Coronary artery (tissue), 2 donors: ENCODE measurements at places on chromosomes 2 and 18.
A peak's percentile ranks its signal among the peaks of the same experiment; 100 is the strongest.

DNA sequence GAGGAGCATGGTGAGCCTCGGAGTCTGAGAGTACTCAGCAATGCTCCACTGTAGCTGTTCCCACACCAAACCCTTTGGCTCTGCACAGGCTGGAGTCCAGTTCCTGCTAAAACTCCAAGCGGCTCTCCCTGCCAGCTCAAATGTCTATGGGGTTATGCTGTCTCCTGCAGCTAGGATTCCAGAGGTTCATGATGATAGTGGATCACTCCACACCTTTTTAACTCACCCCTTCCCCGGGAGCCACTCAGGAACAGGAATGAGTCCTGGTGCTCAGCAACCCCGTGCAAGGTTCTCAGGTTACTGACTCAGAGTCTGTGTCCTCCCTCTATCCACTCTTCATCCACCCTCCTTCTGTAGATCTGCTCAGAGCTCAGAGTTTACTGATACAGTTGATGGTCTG is 410.0 kb downstream of the CDH19 start:
- no peak for DNase-seq

- no peak for DNase-seq
These were observed 302.8 kb downstream of the NCKAP5 start for GRCh38 chr2:133265432-133265949.

DNA sequence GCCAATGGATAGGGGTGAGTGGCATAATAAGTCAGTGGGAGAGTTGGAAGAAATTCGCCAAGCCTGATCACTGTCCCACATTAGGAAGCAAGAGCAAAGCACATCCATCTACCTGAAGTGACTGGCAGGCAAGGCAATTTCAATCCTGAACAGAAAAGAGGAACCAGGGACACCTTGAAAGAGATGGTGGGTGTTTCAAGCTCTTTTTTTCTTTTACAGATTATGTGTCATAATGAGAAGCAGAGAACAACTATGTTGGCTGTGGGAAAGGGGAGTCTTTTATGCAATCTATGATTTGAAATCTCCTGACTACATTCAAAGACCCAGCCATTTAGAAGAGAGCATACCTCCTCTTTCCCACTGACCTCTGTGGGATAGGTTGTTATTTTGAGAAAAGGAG is 63.5 kb downstream of the TGIF1 start:
- no peak for DNase-seq

GRCh38 chr2:27408601-27409320 is 630 bp downstream of the PPM1G start:
- no peak for DNase-seq

DNA sequence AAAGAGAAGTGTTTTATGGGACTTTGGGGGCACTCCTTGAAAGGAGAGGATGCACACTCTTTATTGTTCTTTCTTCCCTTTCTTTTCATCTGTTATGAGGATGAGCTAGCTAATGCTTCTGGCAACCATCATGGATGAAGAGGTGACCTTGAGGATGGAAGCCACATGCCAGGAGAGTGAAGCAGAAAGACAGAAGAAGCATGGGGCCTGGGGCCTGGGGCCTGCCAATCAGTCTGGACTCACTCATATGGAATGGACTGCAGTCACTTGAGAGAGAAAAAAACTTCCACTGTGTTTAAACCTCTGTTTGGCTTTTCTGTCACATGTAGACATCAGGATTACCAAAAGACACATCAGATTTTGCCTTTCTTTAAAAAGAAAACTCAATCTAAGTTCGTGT is 35.8 kb upstream of the ZFP36L2 start:
- DNase-seq, result no peak

DNA sequence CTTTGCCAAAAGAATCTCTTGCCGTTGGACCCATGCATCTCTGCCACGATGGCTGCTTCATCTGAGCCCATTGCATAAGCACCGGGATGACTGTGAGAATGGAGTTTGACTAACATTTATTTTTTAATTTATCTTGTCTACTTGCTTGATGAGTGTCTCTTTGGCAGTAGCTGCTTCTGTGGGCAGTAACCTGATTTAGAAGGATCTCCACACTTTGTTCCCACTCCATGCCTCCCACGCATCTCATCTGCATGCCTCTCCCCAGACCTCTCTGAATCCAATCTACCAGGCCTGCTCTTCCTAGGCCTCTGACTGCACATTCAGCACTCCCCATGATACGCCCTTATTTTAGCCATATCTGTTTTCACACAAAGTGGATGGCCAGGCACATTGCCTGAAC is 23.7 kb upstream of the TMX3 start:
- no peak for DNase-seq

GRCh38 chr2:169661265-169661664 is 32.9 kb downstream of the CFAP210 start:
- no peak for DNase-seq

DNA sequence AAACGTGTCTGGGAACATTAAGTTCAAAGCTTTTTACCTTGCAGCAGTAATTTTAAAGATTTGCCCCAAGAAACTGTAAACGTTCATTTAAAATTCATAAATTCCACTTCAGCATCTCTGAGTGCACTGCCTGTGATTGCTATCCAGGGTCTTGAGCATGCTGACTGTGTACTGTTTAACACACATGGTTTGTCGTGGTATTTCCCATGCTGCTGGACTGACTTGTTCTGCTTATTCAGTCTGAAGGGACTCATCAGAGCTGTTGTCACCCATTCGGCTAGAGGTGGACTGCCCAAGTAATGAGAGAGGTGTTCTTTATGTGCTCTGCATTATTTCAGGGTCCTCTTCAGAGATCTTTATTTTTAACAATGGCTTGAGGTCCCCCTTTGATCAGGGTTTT is 53.1 kb downstream of the RHBDD1 start:
- DNase-seq, result no peak

DNA sequence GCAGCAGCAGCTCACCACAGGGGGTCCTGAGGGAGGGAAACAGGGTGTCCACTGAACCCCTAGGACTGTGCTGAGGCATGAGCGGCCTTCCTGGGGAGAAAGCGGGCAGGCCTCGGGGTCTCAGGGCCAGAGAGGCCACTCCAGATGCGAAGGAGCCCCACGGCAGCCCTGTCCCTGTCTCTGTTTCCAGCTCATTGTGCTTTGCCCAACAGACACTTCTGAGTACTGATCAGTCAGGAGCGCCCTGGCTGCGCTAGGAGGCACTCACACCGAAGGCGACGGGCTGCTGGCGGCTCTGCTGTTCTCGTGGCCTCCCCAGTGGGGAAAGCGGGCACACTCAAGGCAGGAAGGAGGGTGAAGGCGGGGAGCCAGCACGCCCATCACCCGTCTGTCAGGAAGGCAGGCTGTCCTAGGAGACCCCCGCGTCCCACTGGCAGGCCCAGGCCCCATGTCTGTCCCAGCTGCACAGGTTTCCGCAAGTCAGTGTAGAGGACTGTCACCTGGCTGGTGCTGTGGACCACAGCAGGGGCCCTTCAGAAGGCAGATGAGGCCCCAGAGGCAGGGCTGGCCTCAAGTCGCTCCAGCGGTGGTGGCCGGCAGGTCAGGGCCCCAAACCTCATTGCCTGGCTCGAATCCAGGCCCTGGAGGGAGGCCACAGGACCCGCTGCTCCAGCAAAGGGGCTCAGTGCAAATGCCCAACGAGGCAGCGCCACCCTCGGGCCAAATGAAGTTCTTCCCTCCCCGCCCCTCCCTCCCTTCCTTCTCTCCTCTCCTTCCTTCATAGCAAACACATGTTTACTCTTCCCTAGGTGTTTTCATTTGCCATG is 6.8 kb downstream of the ESPNL start:
- DNase-seq, result no peak

DNA sequence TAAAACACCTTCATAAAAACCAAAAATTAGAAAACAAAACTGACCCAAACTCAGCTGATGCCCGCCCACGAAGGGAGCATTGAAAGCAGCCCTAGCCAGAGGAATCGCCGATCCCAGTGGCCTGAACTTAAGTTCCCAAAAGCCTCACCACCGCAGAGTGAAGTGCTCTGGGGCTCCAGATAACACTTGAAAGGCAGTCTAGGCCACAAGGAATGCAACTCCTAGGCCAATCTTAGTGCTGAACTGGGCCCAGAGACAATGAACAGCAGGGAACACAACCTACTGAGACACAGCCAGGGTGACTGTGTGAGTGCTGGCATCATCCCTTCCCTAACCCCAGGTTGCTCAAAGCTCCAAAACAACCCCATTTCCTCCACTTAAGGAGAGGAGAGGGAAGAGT is 59.6 kb upstream of the CHN1 start:
- DNase-seq, result no peak

DNA sequence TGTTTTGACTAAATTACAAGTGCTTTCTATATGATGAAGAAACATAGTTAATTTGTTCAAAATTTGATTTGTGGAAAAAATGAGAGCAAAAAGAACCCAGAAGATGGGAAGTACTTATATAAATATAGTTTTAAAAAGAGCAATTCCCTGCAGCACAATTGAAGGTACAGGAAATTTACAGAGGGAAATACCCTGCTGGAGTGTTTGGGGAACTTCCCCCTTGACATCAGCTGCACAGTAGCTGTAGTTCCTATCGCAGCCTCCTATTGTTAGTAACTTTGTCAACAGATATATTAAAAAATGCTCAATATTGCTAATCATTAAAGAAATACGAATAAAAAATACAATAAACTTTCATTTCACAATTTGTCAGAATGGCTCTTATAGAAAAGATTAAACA is 1118.8 kb upstream of the ZEB2 start:
- no peak for DNase-seq

DNA sequence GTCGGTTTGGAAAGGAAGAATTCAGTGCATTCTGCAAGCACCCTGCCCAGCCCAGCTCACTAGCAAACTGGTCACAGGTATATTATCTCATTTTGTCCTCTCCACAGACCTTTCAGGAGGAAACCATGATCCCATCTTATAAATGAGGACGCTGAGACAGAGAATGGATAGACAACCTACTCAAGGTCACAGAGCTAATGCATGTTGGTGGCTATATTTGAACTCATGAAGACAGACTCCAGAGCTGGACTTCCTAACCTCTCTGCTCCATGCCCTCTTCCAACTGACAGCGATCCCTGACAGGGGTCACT is 29.5 kb downstream of the SERPINB5 start:
- DNase-seq, result no peak

DNA sequence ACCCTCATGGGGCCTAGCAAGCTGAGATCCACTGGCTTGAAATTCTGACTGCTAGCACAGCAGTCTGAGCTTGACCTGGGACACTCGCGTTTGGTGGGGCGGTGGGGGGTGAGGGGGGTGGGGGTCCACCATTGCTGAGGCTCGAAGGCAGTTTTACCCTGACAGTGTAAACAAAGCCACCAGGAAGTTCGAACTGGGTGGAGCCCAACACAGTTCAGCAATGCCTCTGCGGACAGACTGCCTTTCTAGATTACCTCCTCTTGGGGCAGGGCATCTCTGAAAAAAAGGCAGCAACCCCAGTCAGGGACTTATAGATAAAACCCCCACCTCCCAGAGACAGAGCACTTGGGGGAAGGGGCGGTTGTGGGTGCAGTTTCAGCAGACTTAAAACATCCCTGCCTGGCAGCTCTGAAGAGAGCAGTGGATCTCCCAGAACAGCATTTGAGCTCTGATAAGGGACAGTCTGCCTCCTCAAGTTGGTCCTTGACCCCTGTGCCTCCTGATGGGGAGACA is 149.7 kb upstream of the TANK start:
- DNase-seq, result no peak

DNA sequence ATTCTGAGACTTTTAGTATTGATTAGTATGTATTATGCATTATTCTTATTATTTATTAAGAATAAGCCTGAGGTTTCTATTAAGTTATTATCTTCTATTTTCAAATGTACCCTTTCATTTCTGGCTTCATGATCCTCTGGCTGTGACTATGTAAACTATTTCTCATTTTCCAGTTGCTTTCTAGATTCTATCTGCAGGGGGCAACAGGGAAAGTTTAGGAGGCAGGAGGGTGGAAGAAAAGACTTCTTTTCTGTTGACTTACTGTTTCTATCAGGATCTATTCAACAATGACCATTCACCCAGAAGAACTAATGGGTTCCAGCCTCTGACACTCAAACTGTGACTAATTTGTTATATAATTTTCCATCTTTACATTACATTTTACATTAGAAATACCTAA is 653.4 kb upstream of the FSHR start:
- DNase-seq, result no peak

- DNase-seq, result peak; percentile 72
These were observed 45.1 kb upstream of the ACAA2 start for GRCh38 chr18:49858309-49859020.

GRCh38 chr2:126887506-126887905 is 11.2 kb upstream of the TEX51 start:
- DNase-seq, result peak; percentile 36

DNA sequence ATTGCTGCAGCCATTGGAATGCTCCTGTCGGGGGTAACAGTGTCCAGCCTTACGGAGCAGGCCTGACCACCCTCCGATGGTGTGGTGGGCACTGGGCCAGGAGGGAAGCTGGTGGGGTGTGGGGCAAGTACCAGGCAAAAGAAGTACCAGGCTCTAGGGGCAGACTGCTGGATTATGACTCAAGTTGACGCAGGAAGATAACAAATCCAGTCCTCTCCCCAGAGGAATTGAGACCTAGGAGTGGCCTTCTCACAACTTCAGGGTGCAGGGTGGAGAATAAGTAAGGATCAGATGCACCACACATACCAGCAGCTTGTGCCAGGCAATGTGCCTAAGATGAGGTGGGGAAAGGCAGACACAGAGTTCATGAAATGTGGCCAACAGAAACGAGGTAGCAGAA is 37.9 kb downstream of the SEMA4F start:
- DNase-seq, result no peak

DNA sequence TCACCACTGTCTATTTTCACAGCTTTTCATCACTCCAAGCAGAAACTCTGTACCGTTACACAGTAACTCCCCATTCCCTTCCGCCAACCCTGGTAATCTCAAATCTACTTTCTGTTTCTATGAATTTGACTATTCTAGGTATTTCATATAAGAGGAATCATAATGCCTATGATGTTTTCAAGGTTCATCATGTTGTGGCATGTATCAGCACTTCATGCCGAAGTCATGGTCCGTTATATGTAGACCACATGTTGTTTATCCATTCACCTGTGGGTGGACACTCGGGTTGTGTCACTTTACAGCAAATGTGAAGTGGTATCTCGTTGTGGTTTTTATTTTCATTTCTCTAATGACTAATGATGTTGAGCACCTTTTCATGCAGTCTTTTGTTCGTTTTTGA is 21.6 kb downstream of the CPSF3 start:
- no peak for DNase-seq

DNA sequence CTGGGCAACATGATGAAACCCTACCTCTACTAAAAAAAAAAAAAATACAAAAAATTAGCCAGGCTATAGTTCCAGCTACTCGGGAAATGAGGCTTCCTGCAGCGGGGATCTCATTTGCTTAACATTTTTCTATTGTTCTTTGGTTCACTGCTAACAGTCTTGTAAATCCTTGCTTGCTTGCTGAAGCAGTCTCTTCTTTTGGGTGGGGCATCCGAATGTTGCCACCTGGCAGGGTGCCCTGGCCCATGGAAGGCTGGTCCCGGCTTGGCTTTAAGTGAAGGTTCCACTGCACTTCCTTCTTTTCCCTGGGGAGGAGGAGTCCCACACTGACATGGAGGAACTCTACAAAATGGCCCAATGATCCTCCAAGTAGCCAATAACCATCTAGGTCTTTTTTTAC is 6.0 kb upstream of the ANKRD29 start:
- DNase-seq, result no peak

GRCh38 chr2:121667618-121668017 is 18.4 kb upstream of the CLASP1 start:
- DNase-seq, result no peak

GRCh38 chr2:43041173-43041591 is 185.2 kb downstream of the ZFP36L2 start:
- no peak for DNase-seq
